ENCODE measurements at places on chromosomes 6 and 20.

DNA sequence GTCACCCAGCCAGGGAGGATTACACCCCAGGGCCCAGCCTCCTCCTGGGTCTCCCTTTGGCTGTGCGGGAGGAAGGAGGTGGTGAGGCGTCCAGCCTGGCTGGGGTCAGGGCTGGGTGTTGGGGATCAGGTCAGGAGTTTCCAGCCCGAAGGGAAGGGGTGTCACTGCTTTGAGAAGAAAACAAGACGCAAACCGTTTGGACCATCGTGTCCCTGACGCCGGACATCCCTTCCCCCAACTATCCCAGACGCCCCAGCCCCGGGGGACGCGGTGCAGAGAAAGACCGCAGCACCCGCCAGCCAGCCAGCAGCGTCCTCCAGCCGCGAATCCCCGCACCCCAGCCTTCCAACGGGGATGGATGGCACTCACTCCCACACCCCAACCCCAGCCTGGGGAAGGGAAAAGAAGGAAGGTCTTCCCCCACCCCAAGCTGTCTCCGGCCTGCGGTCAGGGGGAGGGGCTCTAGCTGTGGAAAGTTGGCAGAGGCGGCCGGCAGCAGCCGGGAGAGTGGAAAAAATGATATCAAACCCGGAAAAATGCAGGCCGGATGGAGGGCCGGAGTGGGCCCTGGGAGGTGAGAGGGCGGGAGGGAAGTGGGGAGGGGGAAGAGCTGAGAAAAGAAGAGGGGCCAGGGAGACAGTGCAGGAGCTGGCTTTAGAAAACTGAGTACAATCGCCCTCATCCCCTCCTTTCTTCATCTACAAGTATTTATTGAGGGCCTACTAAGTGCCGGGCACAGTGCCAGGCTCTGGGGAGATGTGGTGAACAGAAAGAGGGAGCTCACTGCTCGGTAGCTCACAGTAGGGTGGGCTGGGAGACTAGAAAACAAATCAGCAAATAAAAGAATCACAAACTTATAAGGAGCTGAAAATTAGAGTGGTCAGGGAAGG, 10.6 kb downstream of the REM1 start:
- no peak for DNase-seq

GRCh38 chr6:38775870-38776269, 60.8 kb downstream of the DNAH8 start:
- DNase-seq: no peak

DNA sequence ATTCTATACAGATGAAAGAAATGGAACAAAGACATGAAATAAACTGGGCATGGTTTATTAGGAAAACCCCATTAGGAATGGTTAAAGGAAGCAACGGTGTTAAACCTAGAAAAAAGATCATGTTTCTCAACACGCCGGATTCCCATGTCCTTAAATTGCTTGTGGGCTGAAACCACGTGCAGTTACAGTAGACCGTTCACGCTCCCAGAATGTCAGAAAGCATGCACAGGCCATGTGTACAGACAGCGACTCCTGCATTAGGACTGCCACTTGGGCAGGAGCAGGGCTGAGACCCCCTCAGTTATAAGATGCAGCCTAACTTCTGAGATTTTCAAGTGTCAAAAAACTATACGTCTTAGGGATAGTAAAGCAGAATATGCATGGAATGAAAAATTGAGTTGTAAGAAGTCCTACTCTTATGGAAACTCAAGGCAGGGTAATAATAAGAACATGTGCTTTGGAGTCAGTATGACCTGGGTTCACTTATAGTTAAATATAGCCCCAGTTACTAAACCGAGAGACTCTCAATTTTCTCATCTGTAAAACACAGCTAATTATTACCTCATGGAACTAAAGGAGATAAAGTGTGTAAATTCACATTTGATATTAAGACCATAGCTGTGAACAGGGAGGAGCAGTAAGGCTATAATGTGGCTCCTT, 174.0 kb upstream of the UST start:
- DNase-seq: no peak

DNA sequence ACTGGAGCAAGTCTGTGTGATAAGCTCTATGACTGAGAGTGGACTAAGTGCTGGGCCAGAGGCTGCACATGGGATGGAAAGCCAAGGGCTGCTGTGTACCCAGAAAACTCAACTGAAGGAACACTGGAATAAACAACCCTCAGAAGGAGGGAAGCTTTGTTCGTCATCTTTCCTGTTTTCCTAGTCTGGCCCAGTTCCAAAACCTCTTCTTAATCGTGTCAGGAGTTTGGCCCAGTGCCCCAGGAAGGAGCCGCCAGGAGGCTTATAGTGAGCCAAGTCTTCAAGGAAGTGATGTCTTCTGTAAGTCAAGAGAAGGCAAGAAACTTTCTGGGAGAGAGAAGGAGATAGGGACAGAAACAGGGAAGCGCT, 23.3 kb upstream of the TOP1 start:
- DNase-seq: peak; percentile 12

- DNase-seq: no peak
Measured at GRCh38 chr20:44717986-44718385, 2.8 kb downstream of the CCN5 start.

GRCh38 chr6:162999575-163000285, 272.0 kb downstream of the PACRG start:
- no peak for DNase-seq

GRCh38 chr20:48064929-48065328, 279.6 kb upstream of the SULF2 start:
- no peak for DNase-seq

DNA sequence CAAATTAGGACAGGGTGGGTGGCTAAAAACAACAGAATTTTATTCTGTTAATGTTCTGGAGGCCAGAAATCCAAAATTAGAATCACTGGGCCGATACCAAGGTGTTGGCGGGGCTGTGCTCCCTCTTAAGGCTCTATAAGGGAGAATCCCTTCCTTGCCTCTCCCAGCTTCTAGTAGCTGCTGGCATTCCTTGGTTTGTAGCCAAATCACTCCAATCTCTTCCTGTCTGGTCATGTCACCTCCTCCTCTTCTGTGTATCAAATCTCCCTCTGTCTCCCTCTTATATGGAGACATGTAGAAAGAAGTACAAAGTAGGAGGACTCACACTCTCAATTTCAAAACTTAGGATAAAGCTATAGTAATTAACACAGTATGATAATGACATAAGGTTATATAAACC, 102.9 kb upstream of the SIRPA start:
- no peak for DNase-seq

GRCh38 chr6:100724222-100724621, 156.9 kb downstream of the ASCC3 start:
- no peak for DNase-seq

GRCh38 chr6:38801305-38801704, 86.2 kb downstream of the DNAH8 start:
- DNase-seq: no peak

GRCh38 chr6:79420054-79420453, 117.2 kb downstream of the LCA5 start:
- no peak for DNase-seq

DNA sequence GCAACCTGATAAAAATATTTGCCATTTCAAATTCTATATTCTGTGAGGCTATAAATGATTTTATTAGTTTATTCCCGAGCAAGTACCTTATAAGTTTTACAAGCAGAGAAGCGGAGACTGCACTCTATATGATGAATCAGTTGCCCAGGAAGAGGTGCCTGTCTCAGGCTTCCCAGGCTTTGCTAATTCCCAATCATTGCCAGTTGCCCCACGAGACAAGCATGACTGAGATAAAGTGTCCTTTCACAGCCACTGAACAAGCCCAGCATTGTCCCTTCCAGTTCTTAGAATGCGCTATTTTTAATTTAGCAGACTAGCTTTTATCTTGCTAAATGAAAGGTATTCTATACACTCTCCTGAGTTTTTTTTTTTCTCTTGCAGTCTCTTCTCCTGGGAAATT, 260.7 kb downstream of the ALDH8A1 start:
- DNase-seq: no peak

DNA sequence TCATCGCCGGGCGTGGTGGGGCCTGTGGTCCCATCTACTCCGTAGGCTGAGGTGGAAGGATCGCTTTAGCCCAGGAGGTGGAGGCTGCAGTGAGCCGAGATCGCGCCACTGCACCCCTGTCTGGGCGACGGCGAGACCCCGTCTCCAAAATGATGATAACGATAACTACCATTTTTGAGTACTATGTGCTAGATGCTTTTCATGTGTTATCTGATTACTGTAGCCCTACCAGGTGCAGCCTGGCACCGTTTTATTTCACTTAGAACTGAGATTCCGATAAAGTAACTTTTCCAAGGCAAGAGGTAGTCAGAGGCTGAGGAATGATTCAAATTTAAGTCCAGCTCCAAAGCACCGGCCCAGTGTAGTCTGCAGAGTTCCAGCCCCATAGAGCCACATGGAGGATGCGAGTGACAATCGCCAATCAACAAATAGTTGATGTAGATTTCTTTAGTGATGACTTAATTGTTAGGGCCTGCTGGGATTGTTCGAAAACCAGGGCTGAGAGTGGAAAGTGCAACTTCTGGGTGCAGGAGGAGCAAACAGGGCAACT, 727 bp downstream of the ERMARD start:
- DNase-seq: no peak
